Spleen (tissue), 13 donors: ENCODE measurements at places on chromosomes 5 and 9. TPM values are rescaled to one million over a fixed set of nuclear protein-coding genes. Genes with fewer than 3 reads are reported as not detected.

- DNase-seq = no peak
Measured at GRCh38 chr5:123705741-123706140, 193.8 kb downstream of the CSNK1G3 start.

GRCh38 chr9:75089373-75089766 is 1.1 kb downstream of the OSTF1 start:
- DNase-seq = no peak

GRCh38 chr9:128800061-128800460 is 13.0 kb downstream of the TBC1D13 start:
- DNase-seq = no peak

DNA sequence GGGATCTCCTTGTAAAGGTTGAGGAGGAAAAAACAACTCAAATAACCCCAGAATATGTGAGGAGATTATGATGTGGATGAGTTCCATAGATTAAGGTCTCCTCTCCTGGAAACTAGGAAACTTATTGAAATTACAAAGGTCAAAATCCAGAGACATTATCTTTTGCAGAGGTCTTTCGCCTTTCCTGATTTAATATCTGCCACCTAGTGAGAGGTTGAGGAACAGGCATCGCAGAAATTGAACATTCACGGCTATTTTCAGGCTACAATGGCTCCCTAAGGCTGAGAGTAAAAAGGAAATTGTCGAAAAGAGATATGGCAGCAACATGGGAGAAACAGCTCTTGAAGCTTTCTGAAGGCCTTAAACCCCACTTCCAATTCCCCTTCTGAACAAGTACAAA is 127.5 kb upstream of the PLCXD3 start:
- DNase-seq = no peak

The PCDHGC5 gene
- total RNA-seq = 0.93 TPM

The PDZD2 gene
- total RNA-seq = 3.7 TPM
